Vagina (tissue), 2 donors: ENCODE measurements at places on chromosomes 2 and 18.

DNA sequence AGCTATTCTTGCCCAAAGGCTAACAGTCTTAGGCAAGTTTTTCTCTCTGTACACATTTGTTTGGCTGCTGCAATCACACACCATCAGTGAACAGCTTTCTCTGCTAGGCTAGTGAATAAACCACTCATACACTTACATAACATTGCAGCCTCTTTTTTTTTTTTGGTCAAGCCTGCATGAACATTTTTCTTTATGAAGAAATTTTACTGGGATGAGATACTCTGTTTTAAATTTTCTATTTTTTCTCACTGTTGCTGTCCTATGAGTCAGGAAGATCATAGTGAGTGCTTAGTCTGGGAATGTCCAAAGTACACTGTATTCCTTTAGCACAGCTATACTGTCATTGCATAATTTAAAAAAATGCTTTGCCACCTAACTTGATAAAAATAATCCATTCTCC, 58.5 kb downstream of the ROCK1 start:
- H3K36me3 ChIP-seq = no peaks in the 10 kb centered on the region
- no peak for DNase-seq
- H3K4me3 ChIP-seq = no peak overlapping the region
- H3K27me3 ChIP-seq = no peaks in the 10 kb centered on the region
- H3K4me1 ChIP-seq = peaks cover 39% of the 10 kb centered on the region

DNA sequence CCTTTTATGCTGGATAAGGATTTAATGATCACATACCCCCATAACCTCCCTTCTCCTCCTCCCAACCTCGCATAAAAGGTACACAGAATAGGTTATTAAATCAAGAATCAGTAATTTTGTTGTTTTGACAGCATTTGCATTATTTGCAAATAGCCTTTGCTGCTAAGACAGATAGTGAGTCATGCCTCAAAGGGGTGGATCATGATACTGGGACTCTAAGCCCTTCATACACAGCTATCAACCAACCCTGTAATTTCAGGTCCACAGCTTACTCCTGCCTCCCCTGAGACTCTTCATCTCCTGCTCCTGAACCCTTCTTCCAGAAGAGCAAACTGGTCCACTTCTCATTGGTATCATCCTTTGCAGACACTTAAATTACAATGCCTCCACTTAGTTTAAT, 73.8 kb upstream of the KLHL29 start:
- H3K4me1 ChIP-seq = no peaks in the 10 kb centered on the region
- no peaks in the 10 kb centered on the region for H3K36me3 ChIP-seq
- H3K4me3 ChIP-seq = no peak overlapping the region

- H3K27me3 ChIP-seq = no peaks in the 10 kb centered on the region
- no peaks in the 10 kb centered on the region for H3K4me1 ChIP-seq
- no peaks in the 10 kb centered on the region for H3K36me3 ChIP-seq
- H3K4me3 ChIP-seq = no peak overlapping the region
- DNase-seq = no peak
- H3K27ac ChIP-seq = no peak overlapping the region
These were observed 116.9 kb downstream of the C1D start for GRCh38 chr2:67945940-67946339.

DNA sequence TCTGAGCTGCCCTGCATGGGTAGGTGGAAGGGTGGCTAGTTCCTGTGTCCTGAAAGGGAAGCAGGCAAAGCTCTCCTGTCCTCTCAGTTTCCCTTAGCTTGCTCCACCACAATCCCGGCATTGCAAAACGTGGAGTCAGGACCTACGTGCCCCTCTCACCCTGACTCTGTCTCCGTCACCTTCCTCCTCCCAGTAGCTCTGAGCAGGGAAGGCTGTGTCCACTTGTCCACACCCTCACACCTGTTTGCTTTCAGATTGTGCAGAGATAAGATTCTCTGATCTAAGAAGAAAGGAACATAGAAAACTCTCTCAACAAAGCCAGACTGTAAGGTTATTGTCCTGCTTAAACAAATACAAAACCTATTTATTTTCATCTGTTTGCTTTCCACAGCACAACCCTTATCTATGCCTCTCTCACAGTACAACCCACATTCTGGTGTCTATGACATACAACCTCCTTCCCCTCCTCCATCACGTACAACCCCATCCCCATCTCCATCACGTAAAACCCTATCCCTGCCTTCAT, 79.0 kb downstream of the ALPK2 start:
- H3K27ac ChIP-seq = no peak overlapping the region
- no peak for DNase-seq
- no peaks in the 10 kb centered on the region for H3K4me1 ChIP-seq
- H3K36me3 ChIP-seq = no peaks in the 10 kb centered on the region
- H3K4me3 ChIP-seq = no peak overlapping the region

DNA sequence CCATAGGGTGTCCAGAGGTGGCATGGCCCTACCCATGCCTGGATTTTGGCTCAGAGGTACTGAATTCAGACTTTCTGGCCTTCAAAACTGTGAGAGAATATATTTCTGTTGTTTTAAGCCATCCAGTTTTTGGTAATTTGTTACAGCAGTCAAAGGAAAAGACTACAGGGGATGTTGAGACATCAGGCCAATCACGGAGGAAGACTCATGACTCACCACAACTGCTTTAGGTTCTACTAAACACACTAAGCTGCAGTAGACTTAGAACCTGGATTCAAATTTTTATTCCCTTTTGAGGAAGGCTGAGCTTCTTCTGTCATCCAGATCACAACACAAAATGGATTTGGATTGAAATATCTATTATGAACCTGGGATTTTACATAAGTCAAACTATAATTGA, 12.0 kb upstream of the C2orf66 start:
- no peak for DNase-seq
- H3K27ac ChIP-seq = no peak overlapping the region
- no peaks in the 10 kb centered on the region for H3K36me3 ChIP-seq
- no peaks in the 10 kb centered on the region for H3K27me3 ChIP-seq

DNA sequence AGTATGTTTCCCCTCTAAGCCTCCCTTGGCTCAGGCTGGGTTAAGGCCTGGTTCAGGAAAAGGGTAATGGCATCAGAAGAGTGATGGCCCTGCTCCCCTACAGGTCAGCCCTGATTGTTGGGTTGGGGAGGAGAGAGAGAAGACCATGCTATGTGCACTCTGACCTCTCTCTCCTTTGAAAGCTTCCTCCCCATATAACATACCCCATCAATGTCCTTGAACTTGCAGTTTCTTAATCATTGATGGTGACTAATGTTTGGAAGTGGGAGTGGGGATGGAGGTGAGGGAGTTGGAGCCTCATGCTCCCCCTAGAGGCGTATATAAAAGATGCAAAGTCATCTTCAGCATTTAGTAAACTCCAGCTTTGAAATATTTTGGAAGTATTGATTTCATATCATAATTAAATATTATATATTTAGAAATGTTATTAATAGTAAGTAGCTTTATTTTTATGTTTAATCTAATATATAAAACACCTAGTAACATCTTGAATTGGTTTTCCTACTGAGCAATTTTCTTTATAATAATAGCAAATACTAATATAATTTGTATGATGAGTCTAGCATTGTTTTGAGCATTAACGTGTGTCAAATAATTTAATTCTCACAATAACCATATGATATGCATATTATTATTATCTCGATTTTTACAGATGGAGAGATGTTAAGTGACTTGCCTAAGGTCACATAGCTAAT, 8.8 kb downstream of the PLCL1 start:
- H3K4me1 ChIP-seq = no peaks in the 10 kb centered on the region
- H3K36me3 ChIP-seq = no peaks in the 10 kb centered on the region
- H3K27ac ChIP-seq = no peak overlapping the region
- DNase-seq = no peak
- no peaks in the 10 kb centered on the region for H3K27me3 ChIP-seq
